ENCODE measurements at places on chromosomes 3 and 15.

DNA sequence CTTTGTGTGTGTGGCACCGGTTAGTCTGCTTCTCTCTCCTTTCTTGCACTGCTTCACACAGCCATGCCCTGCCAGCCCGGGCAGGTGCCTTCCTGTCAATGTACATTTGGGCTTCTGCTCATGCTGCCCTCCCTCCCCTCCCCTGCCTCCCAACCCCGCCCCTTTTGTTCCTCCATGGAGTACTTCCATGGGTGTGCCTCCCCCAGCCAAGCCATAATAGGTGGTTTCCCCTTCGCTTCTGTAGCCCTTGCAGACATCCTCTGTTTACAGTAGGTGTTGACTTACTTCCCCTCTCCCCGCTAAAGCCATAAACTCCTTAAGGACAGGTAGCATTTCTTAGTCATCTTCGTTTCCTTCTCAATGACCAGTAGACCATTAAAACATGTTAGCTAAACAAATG, 31.8 kb upstream of the CRTC3 start:
- no peak overlapping the region for H3K27ac ChIP-seq
- H3K27me3 ChIP-seq: no peaks in the 10 kb centered on the region
- no peaks in the 10 kb centered on the region for H3K4me1 ChIP-seq
- H3K4me3 ChIP-seq: no peak overlapping the region
- no peak for DNase-seq

GRCh38 chr3:171841620-171842000, 1.5 kb upstream of the TMEM212 start:
- no peaks in the 10 kb centered on the region for H3K27me3 ChIP-seq
- no peak overlapping the region for H3K27ac ChIP-seq
- no peaks in the 10 kb centered on the region for H3K36me3 ChIP-seq
- H3K4me1 ChIP-seq: peaks cover 22% of the 10 kb centered on the region
- no peak for DNase-seq

GRCh38 chr15:101376615-101377395, 81.8 kb upstream of the SNRPA1 start:
- peaks cover 10% of the 10 kb centered on the region for H3K27me3 ChIP-seq
- DNase-seq: no peak
- H3K4me3 ChIP-seq: no peak overlapping the region
- H3K36me3 ChIP-seq: no peaks in the 10 kb centered on the region
- H3K4me1 ChIP-seq: peaks cover 15% of the 10 kb centered on the region

DNA sequence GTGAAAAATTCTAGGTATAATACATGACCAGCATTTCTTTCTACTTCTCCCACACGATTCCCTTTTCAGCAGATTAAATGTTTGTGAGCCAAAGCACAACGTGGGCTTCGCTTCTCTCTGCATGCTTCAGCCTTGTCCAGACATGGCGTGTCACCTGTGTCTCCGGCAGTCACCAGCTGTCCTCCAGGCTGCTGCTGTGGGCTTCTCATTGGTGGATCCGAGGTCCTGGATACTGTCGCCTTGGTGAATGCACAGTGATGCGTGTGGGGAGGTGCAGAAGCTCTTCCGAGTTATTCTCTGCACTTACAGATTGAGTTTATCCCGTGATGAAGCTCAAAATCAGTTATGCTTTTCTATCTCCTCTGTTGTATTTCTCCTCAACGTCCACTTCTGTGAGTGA, 23.0 kb upstream of the GOLGA8J start:
- peaks cover 5% of the 10 kb centered on the region for H3K4me1 ChIP-seq
- no peaks in the 10 kb centered on the region for H3K36me3 ChIP-seq
- H3K27me3 ChIP-seq: no peaks in the 10 kb centered on the region
- H3K27ac ChIP-seq: no peak overlapping the region
- no peak overlapping the region for H3K4me3 ChIP-seq
- DNase-seq: no peak

DNA sequence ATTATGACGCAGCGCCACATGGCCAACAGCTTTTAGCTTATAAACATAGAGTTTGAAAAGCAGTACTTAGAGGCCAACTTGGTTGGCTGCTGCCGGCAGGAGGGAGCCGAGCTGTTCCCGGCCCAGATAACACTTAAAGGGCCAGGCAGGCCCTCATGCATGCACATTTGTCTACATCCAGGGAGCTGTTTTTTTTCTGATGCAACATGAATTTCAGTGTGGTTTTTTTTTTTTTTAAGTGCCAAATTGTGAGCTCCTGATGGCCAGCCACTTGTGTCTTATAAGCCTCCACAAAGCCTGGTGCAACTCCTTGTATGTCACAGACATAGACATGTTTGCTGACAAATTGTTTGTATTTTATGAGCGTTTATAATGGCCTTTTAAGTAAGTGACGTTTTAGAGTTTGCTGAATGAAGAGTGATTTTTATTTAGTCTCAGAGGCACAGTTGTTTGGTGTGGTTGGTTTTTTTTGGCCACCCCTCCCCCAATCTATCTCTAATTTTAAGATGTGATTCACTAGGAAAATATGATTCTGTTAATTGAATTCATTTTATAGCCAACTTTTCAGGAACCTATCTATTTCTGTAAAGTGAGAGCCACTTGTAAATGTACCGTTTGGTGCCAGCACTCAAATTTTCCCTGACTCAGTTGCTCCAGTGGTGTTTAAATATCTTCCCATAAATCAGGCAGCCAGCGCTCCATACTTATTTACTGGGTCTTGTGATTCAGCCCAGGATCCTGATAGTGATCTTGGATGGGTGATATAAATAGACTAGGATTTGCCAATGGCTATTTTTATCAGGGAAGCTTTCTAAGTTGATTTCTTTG, 134.3 kb downstream of the VGLL4 start:
- peak overlapping the region; percentile 35 for H3K27ac ChIP-seq
- no peaks in the 10 kb centered on the region for H3K27me3 ChIP-seq
- no peaks in the 10 kb centered on the region for H3K36me3 ChIP-seq
- peak; percentile 60 for DNase-seq
